ENCODE measurements at places on chromosomes 7 and 10.

DNA sequence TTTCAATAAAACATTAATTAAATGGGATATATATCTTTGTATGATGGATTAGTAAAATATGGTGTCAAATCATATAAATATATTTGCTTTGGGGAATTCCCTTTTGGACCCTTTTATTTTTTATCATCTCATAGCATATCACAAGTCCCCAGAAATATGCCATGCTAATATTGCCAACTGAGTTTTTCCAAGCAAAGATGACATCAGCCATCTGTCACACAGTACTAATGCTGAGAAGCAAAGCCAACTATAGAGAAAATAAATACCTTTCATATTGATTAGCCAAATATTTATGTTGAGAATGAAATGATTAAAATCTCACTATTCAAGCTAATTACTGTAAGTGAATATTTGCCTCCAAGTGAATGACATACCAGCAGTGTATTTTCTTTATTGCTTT, 575.3 kb downstream of the ETV1 start:
- no peak for DNase-seq

GRCh38 chr10:129400426-129400825, 66.6 kb upstream of the MGMT start:
- DNase-seq = no peak

DNA sequence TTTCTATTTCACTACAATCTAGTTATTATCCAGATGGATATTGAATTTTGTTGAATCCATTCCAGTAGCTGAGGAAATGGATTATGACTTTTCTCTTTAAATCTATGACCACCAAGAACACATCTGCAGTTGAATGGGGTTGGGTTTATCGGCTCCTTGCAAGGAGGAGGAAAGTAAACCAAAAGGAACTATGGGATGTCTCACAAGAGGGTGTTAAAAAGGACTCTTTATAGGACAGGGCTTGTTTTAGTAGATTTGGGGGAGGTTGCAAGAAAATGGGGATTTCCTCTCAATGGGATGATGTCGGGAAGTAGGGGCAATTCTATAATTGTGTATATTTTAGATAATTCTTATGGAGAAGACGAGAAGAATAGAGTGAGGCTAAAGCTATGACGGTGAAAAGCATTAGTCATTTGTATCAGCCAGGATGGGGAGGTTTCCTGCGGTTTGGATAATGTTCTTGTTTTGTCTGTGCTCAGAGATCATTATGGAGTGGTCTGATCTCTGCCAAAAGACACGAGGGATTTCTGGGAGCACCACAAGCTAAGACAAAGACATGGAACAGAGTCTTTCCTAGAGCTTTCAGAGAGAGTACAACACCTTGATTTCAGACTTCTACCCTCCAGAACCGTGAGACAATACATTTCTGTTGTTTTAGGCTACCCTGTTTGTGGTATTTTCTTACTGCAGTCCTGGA, 5.3 kb upstream of the LRRC61 start:
- DNase-seq = no peak

GRCh38 chr7:102897856-102898531, 14.8 kb upstream of the LRRC17 start:
- no peak for DNase-seq

DNA sequence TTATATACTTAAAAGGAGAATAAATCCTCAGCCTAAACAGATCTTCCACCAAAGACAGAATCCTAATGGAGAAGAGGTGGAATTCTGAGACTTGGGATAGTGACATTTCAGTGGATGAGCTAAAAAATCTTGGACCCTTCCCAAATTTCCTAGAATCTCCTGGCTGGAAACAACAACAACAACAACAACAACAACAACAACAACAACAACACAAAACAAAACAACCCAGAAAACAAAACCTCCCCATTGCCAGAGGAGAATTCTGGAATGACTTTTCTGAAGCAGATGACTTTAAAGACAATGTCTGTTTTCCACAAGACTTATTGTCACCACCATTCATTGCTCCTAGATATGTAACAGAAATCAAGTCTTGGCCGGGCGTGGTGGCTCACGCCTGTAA, 322.1 kb downstream of the ARL4A start:
- DNase-seq = no peak

DNA sequence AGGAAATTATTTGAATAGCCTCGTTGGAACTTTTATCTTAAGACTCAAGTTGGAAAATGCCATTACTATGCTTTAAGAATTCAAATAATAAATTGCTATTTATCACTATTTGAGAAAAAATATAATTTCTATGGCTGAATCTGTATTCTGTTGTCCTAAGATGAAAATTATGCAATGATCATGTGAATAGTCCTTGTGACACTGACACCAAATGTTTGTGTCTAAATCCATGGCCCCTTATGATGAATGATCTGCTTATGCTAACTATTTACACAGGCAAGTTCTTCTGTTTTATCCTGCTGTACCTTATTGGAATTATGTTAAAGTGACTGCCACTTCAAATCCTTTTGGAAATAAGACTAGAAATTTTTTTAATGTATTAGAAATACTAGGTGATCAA, 208.7 kb downstream of the DOCK4 start:
- DNase-seq = no peak

GRCh38 chr7:149569726-149570422, 72.3 kb upstream of the ZNF746 start:
- no peak for DNase-seq

GRCh38 chr10:71342573-71343391, 23.7 kb downstream of the SLC29A3 start:
- DNase-seq = no peak

DNA sequence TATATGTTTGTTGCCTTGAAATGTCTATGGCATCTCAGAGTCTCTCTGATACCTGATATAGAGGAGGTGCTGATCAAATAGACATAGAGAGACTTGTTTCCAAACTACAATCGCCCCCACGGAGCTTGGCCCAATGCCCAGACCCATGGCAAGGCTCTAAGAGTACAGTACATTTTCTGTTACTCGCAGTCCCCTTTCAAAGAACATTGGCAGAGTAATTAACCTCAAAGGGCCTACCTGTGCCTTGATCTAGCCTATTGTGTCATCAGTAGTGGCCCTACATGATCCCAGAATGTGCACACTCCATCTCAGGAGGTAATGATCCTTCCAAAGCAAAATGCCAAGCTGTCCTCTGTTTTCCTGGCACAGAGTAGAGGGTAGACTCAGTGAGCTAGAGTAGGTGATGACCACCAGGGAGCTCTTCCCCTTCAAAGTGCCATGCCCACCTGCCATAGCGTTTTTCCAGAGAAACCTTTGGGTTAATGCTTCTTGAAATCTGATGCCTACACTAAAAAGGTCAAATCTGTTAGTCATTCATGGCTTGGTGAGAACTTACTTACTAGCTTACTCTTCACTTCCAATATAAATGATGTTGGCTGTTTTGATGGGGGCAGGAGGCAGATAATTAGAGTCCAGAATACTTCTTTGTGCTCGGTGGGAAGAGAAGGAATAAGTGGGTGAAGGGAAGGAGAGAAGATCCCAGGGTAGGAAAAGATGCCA, 41.2 kb upstream of the ACSL5 start:
- DNase-seq = no peak

GRCh38 chr10:43452356-43452914, 15.5 kb downstream of the ZNF487 start:
- DNase-seq = no peak

DNA sequence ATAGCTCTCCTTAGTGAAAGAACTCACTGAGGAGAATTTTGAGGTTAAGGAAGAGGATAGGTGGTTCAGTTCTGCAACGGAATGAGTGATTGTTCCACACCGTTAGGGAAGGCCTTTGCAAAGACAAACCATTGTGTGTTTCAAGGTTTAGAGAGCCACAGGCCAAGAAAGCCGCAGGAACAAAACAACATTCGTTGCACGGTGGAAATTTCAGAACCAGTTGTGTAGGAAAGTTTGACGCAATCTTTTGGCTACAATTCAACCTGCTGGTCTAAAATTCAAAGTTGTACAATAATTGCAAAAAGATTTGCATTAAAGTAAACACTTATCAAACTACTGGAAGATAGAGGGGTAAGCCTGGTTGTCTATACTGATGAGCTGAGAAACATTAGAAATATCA, 91.4 kb downstream of the FAM107B start:
- no peak for DNase-seq

GRCh38 chr10:19119191-19119590, 70.6 kb downstream of the MALRD1 start:
- no peak for DNase-seq

DNA sequence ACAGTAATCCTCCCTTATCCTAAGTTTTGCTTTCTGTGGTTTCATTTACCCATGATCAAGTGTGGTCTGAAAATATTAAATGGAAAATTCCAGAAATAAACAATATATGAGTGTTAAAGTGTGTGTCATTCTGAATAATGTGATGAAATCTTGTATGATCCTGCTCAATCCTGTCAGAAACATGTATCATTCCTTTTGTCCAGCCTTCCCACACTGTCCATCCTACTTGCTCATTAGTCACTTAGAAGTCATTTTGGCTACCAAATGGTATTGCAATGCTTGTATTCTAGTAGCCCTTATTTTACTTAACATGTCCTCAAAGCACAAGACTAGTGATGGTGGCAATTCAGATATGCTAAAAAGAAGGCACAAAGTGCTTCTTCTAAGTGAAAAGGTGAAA, 1211.2 kb upstream of the SORCS1 start:
- no peak for DNase-seq

DNA sequence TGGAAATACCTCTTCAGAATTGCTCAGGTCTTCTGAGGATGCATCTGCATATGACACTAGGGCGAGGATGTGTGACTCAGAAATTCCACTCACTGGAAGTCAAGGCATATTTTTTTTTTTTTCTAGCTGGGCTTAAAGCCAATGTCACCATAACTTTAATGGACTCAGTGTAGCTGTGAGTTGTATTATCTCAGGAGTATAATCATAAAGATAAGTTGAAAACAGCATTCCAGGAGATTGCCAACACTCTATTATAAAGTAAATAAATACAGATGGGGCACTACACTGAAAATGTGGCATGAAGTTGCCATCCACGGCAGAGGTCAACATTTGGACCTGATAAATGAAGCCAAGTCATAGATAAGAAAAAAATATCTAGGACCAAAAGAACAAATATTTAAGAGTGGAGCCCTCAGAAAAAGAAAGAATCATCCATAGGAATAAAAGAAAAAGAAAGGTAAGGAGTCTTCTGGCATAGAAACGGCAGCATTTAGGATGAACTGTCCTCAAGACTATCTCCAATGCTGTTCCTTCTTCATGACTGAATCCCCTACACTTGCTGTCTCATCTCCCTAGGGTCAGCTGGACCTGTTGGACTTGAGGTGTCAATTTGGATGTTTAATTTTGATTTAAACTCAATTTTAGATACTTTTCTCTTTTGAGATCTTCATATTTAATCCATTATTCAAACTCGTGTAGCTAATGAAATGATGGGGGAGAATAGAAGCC, 72.9 kb upstream of the CAV2 start:
- no peak for DNase-seq

DNA sequence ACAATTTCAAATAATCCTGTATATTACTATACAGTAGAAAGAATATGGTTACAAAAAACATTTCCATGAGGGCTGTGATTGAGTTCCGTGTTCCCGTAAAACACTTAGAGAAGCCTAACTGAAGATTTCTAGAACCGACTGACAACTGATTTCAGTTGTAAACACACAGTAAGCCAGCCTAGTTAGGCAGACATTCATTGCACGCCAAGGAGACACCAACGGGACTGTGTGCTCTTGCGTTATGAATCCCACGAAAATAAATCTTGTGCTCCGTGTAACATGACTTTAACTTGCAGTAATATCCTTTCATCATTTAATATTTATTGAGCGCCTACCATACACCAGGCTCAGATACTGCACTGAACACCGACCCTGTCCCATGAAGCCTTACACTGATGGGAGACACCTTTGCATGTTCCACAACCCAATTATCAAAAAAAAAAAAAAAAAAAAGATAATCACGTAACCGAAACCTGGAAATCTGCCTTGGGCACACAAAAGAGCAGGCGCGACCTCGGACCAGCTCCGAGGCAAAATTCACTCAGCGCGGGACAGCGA, 420 bp upstream of the KLHL7 start:
- DNase-seq = peak; percentile 2

DNA sequence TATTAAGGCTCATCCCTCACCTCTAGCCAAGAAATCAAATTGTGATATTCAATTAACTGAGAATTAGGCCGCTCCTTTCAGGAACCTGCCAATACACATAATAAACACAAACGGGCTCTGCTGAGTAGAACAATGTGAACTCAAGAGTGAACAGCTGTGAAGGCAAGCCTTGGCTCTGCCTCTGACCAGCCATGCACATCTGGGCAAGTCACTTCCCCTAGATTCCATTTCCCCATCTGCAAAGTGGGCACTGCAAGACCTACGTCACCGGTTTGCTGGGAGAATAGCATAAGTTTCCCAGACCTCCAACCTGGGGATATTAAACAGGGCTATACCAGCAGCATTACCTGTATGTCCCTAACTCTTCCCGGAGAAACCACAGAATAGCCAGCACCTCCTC, 355.2 kb downstream of the TNS3 start:
- no peak for DNase-seq

GRCh38 chr10:5045095-5045494, 41.4 kb upstream of the AKR1C2 start:
- no peak for DNase-seq

- no peak for DNase-seq
Observed at GRCh38 chr10:113139699-113140098, 189.7 kb downstream of the TCF7L2 start.

GRCh38 chr10:36679554-36679953, 445.8 kb upstream of the ANKRD30A start:
- no peak for DNase-seq

- DNase-seq = no peak
Observed at GRCh38 chr7:19080093-19080492, 37.3 kb downstream of the TWIST1 start.

DNA sequence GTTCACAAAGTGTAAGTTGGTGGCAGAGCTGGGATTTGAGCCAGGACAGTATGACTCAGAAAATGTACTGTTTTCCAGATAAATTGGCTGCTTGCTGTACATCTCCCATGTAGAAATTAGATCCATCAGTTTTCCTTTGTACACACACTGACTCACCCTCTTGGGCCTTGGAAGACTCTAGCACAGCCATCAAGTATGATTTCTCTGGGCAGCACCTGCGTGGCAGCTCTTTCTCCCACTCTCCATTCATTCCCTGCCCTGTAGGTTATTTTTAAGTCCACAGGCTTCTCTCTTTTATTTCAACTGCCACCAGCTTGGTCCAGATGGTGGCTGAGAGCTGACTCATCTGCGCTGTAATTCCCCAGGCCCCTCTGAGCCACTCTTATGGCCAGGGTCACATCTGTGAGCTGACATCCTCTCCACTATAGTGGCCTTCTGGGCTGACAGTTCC, 28.3 kb upstream of the SDK1 start:
- DNase-seq = no peak

GRCh38 chr7:84399661-84400060, 205.1 kb upstream of the SEMA3A start:
- no peak for DNase-seq

DNA sequence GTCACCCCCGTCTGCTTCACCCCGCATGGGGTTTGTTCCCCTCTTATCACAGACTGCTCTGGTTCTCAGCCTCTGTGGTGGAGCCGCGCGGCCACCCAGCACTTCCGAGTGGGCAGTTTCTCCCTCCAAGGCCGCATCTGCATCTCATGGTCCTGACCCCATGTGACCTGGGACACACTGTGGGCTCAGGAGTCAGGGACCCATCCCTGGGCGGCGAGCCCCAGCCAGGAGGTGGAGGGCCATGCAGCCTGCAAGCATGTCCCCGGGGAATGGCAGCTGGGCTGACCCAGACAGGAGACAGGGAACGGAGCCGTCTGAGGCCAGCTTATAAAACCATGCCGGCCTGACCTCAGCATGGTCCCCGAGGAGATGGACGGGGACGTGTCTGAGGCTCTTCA, 25.2 kb upstream of the TTYH3 start:
- no peak for DNase-seq

GRCh38 chr7:128914566-128915151, 4.2 kb upstream of the KCP start:
- no peak for DNase-seq

All from activated naive CD4-positive, alpha-beta T cell treated with Interleukin-2 at 50 U/mL for 16 hours (primary cell).